A549 treated with AZD2906 at 1 μM for 4 hours (cell line): ENCODE measurements at places on chromosomes 11 and 22. TPM values are rescaled to one million over a fixed set of nuclear protein-coding genes. Genes with fewer than 3 reads are reported as not detected.

The C11orf21 gene
- total RNA-seq: not detected in 5 replicates

The C11orf87 gene
- total RNA-seq: 0.01 to 0.02 TPM (median 0.01 TPM) in 4 of 5 replicates, not detected in the other

The FAM181B gene
- total RNA-seq: 0.02 to 0.06 TPM (median 0.05 TPM) in 5 replicates

The KRTAP5-8 gene
- total RNA-seq: not detected in 5 replicates

The CRYBB3 gene
- total RNA-seq: 0.09 to 0.18 TPM in 2 of 5 replicates, not detected in the others

The IL17RA gene
- total RNA-seq: 5.0 to 8.1 TPM (median 7.4 TPM) in 5 replicates

The PRG2 gene
- not detected in 5 replicates for total RNA-seq

The KCNK7 gene
- 0.51 to 0.95 TPM (median 0.72 TPM) in 5 replicates for total RNA-seq
